ENCODE measurements at places on chromosomes 6 and 20. TPM values are rescaled to one million over a fixed set of nuclear protein-coding genes. Genes with fewer than 3 reads are reported as not detected.

DNA sequence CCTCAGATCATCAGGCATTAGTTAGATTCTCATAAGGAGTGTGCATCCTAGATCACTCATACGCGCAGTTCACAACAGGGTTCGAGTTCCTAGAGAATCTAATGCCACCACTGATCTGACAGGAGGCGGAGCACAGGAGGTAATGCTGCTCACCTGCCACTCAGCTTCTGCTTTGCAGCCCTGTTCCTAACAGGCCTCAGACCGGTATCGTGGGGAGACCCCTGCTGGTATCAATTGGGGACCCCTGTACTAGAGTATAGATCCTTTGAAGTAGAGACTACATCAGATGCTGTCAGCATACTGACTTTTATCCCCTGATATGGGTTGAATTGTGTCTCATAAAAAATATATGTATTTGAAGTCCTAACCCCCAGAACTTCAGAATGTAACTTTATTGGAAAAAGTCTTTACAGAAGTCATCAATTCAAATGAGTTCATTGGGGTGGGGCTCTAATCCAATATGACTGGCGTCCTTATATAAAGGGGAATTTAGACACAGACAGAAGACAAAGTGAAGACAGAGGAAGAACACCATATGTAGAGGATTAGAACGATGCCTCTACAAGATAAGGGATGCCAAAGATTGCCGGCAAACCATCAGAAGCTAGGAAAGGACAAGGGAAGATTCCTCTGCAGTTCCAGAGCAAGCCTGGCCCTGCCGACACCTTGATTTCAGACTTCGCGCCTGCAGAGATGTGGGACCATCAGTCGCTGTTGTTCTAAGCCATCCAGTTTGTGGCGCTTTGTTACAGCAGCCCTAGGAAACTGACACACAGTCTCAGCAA lies 104.4 kb upstream of the BTBD3 start:
- H3K27me3 ChIP-seq: no peaks in the 10 kb centered on the region
- no peak overlapping the region for H3K27ac ChIP-seq
- no peaks in the 10 kb centered on the region for H3K4me1 ChIP-seq
- no peak overlapping the region for H3K4me3 ChIP-seq

DNA sequence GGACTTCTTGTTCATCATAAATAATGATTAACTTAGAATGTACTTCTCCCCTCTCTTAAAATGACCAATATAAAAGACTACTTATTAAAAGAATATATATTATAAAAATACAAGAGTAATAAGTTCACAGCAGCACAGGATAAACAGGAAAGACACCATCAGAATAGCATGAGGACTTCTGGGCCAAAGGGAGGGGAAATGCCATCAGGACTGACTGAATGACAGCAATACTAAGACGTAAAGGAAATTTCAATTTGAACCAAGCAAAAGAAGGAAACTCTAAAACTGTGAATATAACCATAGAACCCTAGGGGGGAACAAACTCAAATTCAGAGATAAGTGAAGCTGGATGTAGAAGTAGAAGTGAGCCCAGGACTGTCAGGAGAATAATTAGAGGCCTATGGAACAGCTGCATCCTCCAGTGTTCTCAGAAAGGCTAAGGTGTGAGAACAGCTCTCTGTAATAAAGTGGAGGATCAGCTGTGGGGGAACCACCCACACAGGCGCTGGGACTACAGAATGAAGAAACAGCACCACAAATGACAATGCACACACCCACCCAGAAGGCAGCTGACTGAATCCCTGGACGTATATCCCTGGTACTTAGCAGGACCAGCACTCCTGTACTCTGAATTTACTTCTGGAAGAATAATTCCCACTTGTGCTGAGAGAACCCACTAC lies 37.8 kb downstream of the ZHX3 start:
- no peak overlapping the region for H3K27ac ChIP-seq
- H3K36me3 ChIP-seq: no peaks in the 10 kb centered on the region
- DNase-seq: no peak
- no peaks in the 10 kb centered on the region for H3K4me1 ChIP-seq
- H3K4me3 ChIP-seq: no peak overlapping the region

DNA sequence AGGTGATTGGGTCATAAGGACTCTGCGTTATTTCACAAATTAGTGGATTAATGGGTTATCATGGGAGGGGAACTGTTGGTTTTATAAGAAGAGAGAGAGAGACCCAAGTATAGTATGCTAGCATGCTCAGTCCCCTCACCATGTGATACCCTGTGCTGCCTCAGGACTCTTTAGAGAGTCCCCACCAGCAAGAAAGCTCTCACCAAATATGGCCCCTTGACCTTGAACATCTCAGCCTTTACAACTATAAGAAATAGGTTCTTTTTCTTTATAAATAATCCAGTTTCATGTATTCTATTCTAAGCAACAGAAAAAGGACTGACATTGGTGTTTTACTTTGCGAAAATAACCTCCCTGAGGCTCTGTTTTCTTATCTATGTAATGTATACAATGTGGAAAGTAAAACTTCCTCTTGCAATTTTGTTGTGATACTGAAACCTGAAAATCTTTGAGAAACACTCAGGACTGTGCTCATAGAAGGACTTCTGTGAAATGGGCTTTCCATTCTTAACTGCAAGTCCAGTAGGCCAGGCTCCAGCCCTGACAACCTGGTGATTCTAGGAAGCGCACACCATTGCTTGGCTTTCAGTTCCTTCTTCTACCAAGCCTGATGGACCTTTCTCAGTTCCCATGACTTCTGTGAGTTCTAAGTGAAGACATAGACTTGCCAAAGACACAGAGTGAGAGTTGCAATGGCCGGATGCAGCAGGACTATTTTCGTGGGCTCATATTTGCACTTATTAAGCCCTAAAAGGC lies 21.9 kb downstream of the SIRPD start:
- H3K4me3 ChIP-seq: no peak overlapping the region
- H3K27ac ChIP-seq: no peak overlapping the region
- no peak for DNase-seq
- H3K36me3 ChIP-seq: no peaks in the 10 kb centered on the region
- H3K27me3 ChIP-seq: no peaks in the 10 kb centered on the region
- no peaks in the 10 kb centered on the region for H3K4me1 ChIP-seq

GRCh38 chr6:23526526-23526925 lies 599.5 kb upstream of the NRSN1 start:
- no peak overlapping the region for H3K4me3 ChIP-seq
- no peak for DNase-seq
- H3K4me1 ChIP-seq: no peaks in the 10 kb centered on the region
- no peak overlapping the region for H3K27ac ChIP-seq
- no peaks in the 10 kb centered on the region for H3K27me3 ChIP-seq

The PLA2G7 gene
- total RNA-seq: not detected
